ENCODE measurements at places on chromosomes 2 and 18. TPM values are rescaled to one million over a fixed set of nuclear protein-coding genes. Genes with fewer than 3 reads are reported as not detected.

DNA sequence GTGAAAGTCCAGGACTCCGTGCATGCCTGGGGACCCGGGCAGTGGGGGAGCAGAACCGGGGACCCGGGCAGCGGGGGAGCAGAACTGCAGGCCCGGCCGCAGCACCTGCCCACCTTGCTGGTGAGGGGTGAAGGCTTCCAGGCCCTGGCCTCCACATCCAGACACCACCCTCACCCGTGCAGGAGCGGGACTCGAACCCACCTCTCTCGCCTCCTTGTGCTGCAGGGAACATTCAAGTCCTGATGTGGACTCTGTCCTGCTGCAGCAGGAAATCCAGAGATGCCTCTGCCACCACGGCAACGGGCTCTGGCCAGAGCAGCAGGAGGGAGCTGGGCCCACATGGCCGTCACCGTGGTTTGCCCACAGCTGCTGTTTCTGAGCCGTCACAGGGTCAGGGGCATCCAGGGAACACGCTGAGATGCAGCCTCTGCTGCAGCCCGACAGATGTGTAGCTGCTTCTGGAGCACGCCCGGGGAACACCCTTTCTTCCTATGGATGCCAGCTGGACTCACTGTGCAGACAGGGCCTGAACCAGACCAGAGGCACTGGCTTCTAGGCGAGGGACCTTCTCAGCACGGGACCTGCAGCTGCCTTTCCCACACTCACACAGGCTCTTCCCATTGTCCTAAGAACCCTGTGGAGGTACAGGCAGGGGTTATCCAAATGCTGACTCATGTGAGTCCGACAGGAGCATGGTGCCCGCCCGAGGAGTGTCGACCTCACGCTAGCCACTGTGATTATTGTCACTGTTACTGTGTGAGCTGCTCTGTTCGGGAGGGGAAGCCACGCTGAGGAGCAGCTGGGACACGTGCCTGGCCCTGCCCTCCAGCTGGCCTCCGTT lies 89.2 kb upstream of the CTDP1 start:
- DNase-seq = no peak

SLC19A3 gene
- total RNA-seq = 150 TPM

- DNase-seq = no peak
Measured at GRCh38 chr2:160674146-160674750, 180.6 kb upstream of the RBMS1 start.

DNA sequence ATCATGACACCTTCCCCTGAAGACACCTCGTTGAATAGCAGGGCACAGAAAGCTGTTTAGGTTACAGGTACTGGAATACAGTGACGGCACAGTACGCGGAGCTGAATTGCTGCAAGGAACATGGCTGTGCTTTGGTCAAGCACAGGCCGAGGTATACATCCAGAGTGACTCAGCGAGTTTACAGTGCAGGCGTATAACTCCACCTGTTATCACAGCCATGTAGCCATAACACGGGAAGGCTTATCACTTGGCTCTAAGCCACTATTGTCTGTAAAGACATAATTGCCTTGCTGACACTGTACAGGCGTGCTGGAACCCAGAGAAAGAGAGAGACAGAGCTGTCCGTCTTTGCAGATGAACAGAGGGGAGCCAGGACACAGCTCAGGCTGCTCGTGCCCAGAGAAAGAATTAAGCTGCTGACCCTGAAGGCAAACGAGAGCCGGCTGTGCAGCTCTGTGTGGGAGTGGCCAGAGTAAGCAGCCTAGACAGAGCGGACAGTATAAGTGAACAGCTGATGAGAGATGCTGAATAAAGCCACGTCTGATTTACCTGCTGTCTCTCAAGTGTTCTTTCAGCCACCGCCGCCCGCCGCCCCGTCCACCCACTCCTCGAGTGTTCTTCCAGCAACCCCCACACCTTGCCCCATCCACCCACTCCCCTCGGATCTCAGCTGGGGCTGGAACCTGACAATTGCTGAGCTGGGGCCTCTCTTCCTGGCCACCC lies 87.3 kb upstream of the PPP1CB start:
- no peak for DNase-seq

ARID5A gene
- total RNA-seq = 26.2 TPM

GRCh38 chr2:217852555-217853211 lies 150.1 kb downstream of the TNS1 start:
- DNase-seq = no peak

DNA sequence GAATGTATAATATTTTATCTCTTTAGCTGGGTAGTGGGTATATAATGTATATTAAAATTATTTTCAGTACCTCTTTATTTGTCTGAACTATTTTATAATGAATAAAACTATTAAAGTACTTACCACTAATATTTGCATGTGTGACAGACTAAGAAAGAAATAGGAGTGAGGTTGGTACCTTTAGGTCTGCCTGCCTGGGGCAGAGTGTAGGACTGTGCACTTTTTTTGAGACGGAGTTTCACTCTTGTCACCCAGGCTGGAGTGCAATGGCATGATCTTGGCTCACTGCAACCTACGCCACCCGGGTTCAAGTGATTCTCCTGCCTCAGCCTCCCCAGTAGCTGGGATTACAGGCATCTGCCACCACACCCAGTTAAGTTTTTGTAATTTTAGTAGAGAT lies 18.8 kb downstream of the NCOA1 start:
- DNase-seq = no peak

EIF2AK3 gene
- total RNA-seq = 22.6 TPM

DNA sequence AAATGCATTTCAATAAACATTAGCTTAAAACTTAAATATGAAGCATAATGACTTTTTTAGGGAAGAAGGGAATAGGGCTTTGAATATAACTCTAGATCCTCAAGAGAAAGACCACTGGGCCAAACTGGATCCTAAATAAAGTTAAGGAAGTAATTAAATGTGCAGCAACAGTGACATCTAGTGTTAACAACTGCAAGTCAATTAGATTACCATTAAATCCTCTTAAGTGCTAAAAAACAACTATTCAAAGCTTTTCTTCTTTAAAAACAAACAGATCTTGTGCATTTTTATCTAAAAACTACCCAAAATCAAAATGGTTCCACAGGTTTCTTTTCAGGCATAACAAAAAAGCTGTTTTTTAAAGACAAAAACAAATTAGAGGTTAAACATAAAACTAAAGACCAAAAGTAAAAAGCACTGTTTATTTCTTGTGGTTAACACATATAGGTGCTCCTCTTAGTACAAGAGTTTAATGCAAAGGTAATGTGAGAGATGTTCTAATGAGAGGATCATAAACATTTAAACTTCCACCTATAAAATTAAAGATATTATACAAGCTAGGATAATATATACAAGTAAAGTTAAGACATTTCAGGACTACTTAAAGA lies 111.4 kb downstream of the THADA start:
- DNase-seq = no peak

CTAGE1 gene
- total RNA-seq = not detected

RAB17 gene
- 0.84 TPM for total RNA-seq

DNA sequence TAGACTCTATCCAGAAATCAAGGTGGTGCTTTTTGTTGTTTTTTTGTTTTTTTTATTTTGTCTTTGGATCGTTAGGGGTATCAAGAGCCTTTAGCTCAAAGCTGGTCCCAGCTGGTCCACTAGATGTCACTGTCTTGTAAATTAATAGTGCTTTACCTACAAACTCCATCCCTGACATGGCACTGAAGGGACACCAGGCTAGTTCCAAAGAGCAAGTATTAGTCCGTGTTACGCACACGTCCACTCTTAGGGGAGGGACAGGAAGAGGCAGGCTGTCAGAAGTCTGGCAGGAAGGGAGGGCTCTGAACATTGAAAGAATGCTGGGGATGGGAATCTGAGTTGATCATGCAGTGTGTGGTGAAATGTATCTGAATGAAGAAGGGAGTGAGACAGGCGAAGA lies 85.9 kb upstream of the CCBE1 start:
- DNase-seq = no peak

GRCh38 chr2:234133004-234133403 lies 82.5 kb downstream of the SPP2 start:
- DNase-seq = no peak

DSG1 gene
- not detected for total RNA-seq

ANKRD36C gene
- 28.0 TPM for total RNA-seq

TEKT4 gene
- total RNA-seq = not detected

TRAK2 gene
- 37.9 TPM for total RNA-seq

GRCh38 chr2:47607005-47607679 lies 175.8 kb upstream of the MSH6 start:
- no peak for DNase-seq

DNA sequence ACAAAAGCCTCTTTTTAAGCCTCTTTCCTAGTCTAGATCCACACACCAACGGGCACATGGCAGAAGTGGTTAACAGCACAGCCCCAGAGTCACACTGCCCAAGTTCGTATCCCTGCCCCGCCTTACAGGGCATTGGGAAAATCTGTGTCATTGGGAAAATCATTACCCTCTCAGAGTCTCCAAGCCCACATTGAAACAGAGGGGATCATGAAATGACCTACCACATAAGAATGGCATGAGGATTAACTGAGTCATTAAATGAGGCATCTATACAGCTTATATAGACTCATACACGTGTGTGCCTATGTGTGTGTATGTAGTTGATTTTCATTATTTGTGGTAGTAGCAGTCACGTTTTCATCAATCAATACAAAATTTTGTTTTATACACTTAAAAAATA lies 469.0 kb upstream of the POU3F3 start:
- no peak for DNase-seq

Measured in omental fat pad (tissue), 4 donors.